ENCODE measurements at places on chromosomes 1 and 21. TPM values are rescaled to one million over a fixed set of nuclear protein-coding genes. Genes with fewer than 3 reads are reported as not detected.

The NPPB gene
- not detected for total RNA-seq

The FAM110D gene
- total RNA-seq, result 9.7 TPM

The ACKR1 gene
- 48.3 TPM for total RNA-seq

The SIM2 gene
- total RNA-seq, result 2.3 TPM

DNA sequence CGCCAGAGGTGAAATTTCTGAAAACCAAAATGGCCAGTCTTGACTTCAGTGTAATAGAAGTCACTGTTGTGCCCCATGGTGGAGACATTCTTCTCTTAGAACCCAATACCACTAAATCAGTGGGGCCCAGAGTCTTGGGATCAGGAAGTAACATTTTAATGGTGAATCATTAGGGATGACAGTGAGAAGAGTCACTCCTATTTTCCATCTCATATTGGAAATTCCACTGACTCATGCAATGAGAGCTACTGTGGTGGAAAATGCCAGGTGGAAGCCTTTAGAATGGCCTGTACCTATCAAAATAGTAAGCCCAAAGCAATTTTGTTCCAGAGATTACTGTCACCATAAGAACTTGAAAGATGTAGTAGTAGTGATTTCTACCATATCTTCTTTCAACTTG is 20.6 kb upstream of the PPM1J start:
- ATAC-seq, result no peak

DNA sequence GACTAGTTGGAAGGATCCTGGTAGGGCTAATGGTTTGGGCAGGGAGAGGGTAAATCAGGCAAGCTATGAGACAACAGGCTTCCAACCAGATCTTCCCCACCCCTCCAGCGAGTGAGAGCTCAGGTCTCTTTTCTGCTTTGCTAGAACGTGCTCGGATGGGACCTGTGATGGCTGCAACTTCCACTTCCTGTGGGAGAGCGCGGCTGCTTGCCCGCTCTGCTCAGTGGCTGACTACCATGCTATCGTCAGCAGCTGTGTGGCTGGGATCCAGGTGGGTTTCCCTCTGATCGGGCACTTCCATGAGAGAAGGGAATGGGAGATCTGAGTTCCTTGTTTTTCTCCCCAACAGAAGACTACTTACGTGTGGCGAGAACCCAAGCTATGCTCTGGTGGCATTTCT is 14.0 kb upstream of the SARS1 start:
- ATAC-seq, result no peak

- ATAC-seq, result no peak
Observed at GRCh38 chr1:84319662-84320061, 18.2 kb downstream of the SAMD13 start.

- ATAC-seq, result no peak
Observed at GRCh38 chr1:95033843-95034242, 38.9 kb downstream of the ALG14 start.

DNA sequence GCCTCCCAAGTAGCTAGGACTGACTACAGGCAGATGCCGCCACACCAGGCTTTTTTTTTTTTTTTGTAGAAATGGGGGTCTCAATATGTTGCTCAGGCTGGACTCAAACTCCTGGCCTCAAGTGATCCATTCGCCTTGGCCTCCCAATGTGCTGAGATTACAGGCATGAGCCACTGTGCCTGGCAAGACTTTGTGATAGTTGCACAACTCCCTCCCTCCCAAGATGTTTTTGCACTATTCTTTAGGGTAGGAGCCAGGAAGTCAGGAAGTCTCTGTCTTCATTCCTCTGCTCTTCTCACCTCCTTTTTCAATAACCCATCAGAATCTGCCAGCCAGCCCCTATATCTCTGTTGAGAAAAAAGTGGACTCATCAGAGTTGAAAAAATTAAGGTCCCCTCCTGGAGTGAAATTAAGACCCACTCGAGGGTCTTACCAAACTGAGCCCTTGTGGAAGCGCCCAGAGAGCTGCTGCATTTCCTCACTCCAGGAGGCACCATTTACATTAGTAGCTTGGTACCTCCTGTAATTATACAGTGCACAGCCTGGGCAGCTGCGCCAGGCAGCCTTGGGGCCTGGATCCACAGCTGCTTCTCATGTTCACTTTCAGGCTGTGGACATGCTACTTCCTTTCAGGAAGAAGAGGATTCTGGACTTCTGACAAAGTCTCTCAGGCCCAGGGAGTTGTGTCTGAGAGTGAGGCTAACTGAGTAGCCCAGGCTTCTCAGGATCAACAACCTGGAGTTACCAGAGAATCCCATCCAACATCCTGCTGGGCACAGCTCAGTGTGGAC is 24.0 kb downstream of the TCEA3 start:
- peak; percentile 61 for ATAC-seq

- no peak for ATAC-seq
Observed at GRCh38 chr1:199687321-199687720, 340.2 kb upstream of the NR5A2 start.
